ENCODE measurements at places on chromosomes 2 and 18.

- DNase-seq = no peak
Measured at GRCh38 chr2:239035361-239035814, 187.5 kb downstream of the TWIST2 start.

DNA sequence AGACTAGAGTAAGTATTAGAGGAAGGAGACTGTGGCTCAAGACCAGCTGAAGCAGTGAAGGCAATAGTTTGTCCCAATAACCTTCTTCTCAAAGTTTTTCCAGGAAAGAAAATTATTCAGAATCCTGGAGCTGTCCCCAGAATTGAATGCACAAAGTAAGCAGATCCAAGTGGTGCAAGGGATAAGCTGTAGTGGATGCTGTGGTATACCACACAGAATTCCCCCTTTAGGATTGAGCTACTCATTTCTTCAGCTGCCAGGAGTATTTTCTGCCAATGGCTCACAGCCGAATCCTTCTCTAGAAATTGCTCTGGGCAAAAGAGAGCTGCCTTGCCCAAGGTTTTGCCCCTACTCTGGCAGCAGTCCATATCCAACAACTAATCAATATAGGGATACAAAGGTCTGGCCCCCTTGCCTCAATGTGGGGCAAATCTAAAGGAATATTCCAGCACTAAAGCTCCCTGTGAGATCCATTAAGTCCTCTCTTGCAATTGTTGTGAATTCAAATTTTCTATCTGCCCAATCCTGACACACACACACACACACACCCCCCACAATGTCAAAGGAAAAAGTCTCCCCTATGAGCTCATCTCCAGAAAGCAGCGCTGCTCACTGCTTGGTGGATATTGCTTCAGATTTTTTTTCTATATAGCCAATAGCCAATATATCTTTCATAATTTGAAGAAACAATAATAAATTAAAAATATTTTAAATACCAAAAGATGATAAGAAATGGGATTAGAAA, 18.4 kb upstream of the TCF7L1 start:
- no peak for DNase-seq

DNA sequence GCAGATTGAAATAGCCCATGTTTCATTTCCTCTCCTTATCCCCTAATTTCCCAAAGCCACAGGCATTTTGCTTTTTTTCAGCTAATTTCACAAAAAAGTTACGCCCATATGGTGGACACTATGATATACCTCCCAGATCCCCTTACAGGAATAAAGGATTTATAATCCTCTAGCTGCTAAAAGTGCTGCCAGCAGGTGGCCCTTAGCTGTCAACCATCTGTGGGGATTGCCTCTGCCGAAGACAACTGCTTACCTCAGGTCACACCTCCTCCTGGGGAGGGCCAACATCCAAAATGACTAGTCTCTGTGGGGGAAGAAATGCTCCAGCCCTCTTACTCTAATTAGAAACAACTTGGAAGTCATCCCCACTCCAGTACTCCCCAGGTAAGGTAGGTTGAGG, 61.0 kb upstream of the EPB41L3 start:
- no peak for DNase-seq

DNA sequence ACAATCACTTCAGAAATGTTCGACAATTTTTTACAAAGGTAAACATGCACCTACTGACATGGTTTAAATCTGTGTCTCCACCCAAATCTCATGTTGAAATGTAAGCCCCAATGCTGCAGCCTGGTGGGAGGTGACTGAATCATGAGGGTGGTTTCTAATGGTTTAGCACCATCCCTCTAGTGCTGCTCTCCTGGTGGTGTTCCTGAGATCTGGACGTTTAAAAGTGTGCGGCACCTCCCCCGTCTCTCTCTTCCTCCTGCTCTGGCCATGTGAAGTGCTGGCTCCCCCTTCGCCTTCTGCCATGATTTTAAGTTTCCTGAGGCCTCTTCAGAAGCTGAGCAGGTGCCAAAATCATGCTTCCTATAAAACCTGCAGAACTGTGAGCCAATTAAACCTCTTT, 28.3 kb downstream of the MAP3K2 start:
- DNase-seq = no peak

DNA sequence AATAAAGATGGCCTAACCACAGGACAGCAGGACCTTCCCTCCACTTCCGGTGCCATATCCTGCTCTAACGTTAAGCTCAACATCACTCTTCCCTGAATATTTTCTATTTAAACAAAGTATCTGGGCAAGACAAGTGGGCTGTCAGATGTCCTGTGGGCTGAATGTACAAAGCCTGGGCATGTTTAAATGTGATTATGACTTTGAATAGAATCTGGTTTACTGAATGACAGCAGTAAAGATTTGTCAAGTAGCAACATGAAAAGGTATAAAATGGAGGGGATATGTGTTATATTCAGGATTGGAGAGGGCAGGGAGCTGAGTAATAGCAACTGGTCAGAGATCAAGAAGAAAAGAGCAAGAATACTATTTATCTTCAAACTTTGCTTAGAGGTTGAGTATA, 540.9 kb downstream of the NRXN1 start:
- no peak for DNase-seq

DNA sequence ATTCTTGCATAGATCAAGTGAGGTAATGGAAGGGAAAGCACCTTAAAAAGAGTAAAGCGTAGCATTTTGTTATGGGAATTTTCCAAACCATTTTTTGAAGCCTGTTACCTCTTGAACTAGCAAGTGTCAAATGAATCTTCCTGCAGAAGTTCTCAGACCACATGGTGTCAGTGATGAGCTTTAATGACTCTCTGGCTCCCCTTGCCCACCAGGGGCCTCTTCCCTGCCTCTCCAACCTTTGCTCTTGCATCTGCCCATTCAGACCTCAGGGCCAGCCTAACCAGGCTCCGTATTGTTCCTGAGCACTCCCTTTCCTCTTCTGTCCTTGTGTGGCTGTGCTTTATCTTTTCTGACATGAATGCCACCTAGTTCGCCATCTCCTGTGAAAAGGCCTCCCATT, 155.9 kb downstream of the DIS3L2 start:
- DNase-seq = no peak

GRCh38 chr2:173395567-173396351, 41.1 kb downstream of the CDCA7 start:
- DNase-seq = no peak

- DNase-seq = no peak
Measured at GRCh38 chr2:73218298-73218697, 4.3 kb downstream of the SMYD5 start.

- DNase-seq = no peak
Measured at GRCh38 chr18:25288340-25288938, 63.5 kb downstream of the ZNF521 start.

DNA sequence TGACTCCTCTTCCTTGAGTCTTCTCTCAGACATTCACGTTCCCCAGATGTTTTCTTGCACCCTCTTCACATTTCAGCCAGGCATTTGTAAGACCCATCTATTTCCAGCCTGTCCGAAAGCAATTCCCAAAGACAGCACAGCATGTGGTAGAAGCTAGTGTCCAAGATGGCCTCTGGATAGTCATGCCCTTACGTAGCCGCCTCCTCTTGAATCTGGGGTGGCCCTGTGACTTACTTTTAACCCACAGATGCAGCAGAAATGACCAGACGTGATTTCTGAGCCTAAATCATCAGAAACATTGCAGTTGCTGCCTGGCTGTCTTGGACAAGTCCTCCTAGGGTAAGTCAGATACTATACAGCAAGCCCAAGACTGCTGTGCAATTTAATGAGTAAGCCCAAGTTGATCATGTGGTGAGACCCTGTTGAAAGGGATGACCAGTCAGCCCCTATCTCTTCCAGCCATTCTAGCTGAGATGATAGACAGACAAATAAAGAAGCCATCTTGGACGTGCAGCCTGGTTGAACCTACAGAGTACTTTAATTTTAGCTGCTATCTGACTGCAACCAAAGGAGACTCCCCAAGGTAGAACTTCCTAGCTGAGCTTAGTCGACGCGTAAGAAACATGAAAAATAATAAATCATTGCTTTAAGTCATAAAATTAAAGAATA, 12.3 kb downstream of the ARL5A start:
- no peak for DNase-seq

DNA sequence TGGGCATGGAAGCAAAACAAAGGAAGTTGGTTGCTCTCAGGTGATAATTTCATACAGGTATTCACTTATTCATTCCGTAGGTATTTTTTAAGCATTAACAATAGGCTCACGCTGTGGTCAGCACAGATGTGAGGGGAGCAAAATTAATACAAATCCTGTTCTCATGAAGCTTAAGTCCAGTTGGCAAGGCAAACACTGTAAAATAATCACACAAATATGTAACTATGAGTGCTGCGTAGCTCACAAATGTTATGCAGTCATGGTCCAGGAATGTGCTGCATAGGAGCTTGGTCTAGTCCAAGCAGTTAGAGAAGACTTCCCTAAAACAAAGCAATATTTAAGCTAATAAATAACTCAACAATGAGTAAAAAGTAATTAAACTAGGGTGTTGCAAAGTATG, 23.9 kb downstream of the SP5 start:
- DNase-seq = peak; percentile 91

DNA sequence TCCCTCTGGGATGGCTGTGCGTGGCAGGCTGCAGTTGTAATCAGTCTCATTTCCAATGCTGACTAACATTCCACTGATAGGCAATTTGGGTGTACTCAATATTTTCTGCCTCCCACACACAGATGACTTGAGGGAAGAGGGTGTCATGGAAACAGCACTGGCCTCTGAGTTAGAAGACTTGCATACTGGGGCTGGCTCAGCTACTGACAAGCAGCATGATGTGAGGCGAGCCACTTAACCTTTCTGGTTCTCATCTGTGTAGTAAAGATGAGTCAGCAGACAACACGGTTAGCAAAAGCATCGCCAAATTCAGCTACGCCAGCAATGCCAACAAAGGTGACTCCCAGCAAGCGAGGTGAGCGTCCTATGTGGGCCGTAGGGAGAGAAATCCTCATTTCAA, 73.5 kb downstream of the COLEC12 start:
- no peak for DNase-seq
